ENCODE measurements at places on chromosomes 4 and X. TPM values are rescaled to one million over a fixed set of nuclear protein-coding genes. Genes with fewer than 3 reads are reported as not detected.

- no peak overlapping the region for H3K4me3 ChIP-seq
- H3K4me1 ChIP-seq, result no peaks in the 10 kb centered on the region
- no peaks in the 10 kb centered on the region for H3K27me3 ChIP-seq
- H3K36me3 ChIP-seq, result no peaks in the 10 kb centered on the region
These were observed 15.2 kb upstream of the CLOCK start for GRCh38 chr4:55561889-55562288.

MAGEA4 gene
- total RNA-seq, result not detected

DNA sequence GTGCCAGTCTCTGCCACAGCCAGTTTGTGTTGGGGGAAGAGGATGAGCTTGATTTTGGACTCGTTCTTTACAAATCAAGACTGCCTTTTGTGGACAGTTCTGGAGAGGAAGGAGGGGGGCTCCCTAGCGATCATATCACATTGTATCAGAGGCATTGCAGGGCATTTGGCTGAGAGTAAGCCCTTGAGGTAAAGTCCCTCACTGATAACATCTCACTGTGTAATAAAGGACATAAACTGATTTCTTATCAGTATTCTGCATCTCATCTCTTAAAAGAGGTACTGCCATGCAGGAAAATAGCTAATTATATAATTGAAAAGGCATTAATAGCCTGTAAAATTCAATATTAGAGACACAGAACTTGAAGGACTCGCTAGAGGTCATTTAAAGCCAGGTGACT, 6.1 kb upstream of the IGFBP7 start:
- no peak overlapping the region for H3K4me3 ChIP-seq
- no peaks in the 10 kb centered on the region for H3K36me3 ChIP-seq
- H3K27me3 ChIP-seq, result no peaks in the 10 kb centered on the region
- no peak overlapping the region for H3K27ac ChIP-seq

TMEM156 gene
- total RNA-seq, result 3.5 TPM

DNA sequence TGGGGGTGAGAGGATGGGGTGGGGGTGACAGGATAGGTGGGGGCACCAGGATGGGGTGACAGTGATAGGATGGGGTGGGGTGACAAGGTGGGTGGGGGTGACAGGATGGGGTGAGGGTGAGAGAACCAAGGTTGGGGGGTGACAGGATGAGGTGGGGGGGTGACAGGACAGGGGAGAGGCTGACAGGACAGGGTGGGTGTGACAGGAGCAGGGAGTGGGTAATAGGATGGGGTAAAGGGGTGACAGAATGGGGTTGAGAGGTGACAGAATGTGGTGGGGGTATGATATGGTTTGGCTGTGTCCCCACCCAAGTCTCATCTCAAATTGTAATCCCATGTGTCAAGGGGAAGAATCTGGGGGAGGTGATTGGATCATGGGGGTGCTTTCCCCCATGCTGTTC, 26.0 kb downstream of the RNF212 start:
- DNase-seq, result no peak
- H3K4me3 ChIP-seq, result no peak overlapping the region
- H3K4me1 ChIP-seq, result peaks cover 6% of the 10 kb centered on the region
- H3K36me3 ChIP-seq, result no peaks in the 10 kb centered on the region

CXorf65 gene
- total RNA-seq, result 3.0 TPM

DNA sequence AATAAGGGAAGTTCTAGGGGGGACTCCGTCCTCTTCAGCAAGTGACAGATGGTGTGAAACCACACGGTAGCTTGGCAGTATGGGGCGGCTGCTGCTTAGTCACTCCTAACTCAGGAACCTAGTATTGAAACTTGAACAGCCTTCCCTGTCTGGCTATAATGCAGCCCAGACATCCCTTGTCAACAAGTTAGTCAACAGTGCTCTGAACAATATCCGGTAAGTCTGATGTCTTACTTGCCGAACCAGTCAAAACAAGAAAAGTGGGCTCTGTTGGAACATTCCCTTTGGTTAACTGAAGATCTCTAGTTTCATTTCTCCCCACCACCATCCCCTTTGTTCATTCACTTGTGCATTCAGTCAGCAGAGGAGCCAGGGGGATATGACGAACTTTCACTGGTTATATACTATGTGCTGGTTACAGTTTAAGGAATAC, 18.7 kb upstream of the CXCL13 start:
- no peaks in the 10 kb centered on the region for H3K27me3 ChIP-seq
- H3K4me3 ChIP-seq, result no peak overlapping the region
- H3K36me3 ChIP-seq, result no peaks in the 10 kb centered on the region
- DNase-seq, result no peak

DNA sequence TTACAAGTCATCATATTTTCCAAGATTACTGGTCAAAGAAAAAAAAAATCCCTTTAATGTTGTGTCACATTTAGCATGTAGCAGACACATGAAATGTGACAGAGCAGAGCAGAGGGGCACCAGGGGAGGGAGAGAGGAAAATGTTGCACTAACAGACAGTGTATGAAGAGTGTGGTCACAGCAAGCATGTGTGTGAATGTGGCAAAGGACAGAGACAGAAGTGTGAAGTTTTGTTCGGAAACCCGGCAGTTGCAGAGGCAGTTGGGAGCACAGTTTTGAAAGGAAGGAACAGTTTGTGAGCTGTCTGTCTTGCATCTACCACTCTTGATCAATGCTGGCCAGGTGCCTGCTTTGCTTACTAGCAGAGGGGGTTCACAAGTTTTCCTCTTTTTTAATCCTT, 83.9 kb upstream of the MAP3K15 start:
- H3K36me3 ChIP-seq, result no peaks in the 10 kb centered on the region
- no peaks in the 10 kb centered on the region for H3K4me1 ChIP-seq
- no peak for DNase-seq
- H3K27me3 ChIP-seq, result no peaks in the 10 kb centered on the region
- no peak overlapping the region for H3K27ac ChIP-seq
- H3K4me3 ChIP-seq, result no peak overlapping the region

DNA sequence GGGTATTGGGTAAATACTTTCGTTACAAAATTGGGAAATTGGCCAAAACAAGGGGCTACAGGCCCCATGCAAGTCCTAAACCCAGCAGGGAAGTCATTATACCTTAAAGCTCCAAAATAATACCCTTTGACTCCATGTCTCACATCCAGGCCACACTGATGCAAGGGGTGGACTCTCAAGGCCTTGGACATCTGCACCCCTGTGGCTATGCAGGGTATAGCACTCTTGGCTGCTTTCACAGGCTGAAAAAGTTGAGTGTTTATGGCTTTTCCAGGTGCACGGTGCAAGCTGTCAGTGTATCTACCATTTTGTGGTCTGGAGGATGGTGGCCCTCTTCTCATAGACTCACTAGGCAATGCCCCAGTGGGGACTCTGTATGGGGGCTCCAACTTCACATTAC, 326.5 kb downstream of the TEX13C start:
- no peak for DNase-seq
- no peaks in the 10 kb centered on the region for H3K27me3 ChIP-seq
- H3K36me3 ChIP-seq, result no peaks in the 10 kb centered on the region

GRCh38 chr4:169307576-169307975, 36.8 kb upstream of the SH3RF1 start:
- no peak overlapping the region for H3K27ac ChIP-seq
- H3K27me3 ChIP-seq, result no peaks in the 10 kb centered on the region
- no peaks in the 10 kb centered on the region for H3K4me1 ChIP-seq
- DNase-seq, result no peak

- peak overlapping the region; percentile 54 for H3K4me3 ChIP-seq
- no peaks in the 10 kb centered on the region for H3K4me1 ChIP-seq
- H3K36me3 ChIP-seq, result no peaks in the 10 kb centered on the region
- DNase-seq, result peak; percentile 11
- no peak overlapping the region for H3K27ac ChIP-seq
These were observed 426 bp downstream of the PORCN start for GRCh38 chrX:48509245-48509590.

- no peaks in the 10 kb centered on the region for H3K4me1 ChIP-seq
- no peak for DNase-seq
- no peak overlapping the region for H3K4me3 ChIP-seq
- H3K27ac ChIP-seq, result no peak overlapping the region
- H3K36me3 ChIP-seq, result no peaks in the 10 kb centered on the region
These were observed 291.3 kb upstream of the TRAM1L1 start for GRCh38 chr4:117376692-117377091.

- H3K27me3 ChIP-seq, result no peaks in the 10 kb centered on the region
- H3K4me1 ChIP-seq, result no peaks in the 10 kb centered on the region
- peak; percentile 29 for DNase-seq
- H3K4me3 ChIP-seq, result no peak overlapping the region
These were observed 94.8 kb downstream of the GPRIN3 start for GRCh38 chr4:89212666-89213381.

TLR10 gene
- total RNA-seq, result 2.0 TPM

SLC6A8 gene
- 110 TPM for total RNA-seq

DNA sequence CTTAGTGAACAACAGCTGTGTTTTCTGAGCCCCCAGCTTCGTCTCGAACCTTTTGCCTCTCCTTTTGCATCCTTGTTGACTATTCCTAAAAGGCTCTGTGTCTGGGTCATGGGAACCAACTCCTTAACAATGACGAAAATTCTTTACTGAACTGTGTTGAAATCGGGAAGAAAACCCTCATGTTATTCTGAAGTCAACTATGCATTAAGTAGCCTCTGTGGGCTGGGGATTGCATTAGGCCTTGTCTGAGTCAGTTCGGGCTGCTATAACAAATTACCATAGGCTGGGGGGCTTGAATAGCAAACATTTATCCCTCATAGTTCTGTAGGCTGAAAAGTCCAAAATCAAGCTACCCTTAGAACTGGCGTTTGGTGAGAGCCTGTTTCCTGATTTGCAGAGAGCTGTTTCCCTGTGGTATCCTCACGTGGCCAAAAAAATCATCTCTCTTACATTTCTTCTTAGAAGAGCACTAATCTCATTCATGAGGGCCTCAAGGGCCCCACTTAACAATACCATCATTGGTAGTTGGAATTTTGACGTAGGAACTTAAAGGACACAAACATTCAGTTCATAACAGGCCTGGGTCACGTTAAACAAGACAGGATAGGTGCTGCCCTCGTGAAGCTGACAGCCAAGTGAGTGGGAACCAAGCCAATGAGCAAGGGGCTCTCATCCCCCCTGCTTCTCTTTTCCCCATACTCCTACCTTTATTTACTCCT, 75.9 kb downstream of the CLNK start:
- H3K27ac ChIP-seq, result no peak overlapping the region
- H3K4me1 ChIP-seq, result no peaks in the 10 kb centered on the region
- no peaks in the 10 kb centered on the region for H3K36me3 ChIP-seq
- no peaks in the 10 kb centered on the region for H3K27me3 ChIP-seq
- H3K4me3 ChIP-seq, result no peak overlapping the region

DNA sequence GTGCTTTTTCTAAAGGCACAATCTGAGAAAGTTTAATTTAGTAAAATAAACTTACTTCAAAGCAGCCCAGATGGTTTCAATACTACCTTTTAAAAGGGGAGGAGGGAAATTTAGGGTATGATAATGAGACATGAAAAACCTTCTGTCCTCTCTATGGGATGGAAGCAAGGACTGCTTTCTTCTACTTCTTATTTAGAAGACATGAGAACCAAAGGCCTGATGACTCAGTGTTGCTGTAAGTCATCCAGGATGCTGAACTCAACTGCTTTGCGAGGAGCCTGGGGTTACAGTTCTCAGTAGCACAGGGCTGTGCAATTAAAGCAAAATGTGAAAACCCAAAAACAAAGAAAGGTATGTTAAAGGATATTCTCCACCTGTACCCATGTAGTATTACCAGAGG, 140.8 kb upstream of the EDNRA start:
- H3K27ac ChIP-seq, result no peak overlapping the region
- H3K4me1 ChIP-seq, result no peaks in the 10 kb centered on the region
- no peak overlapping the region for H3K4me3 ChIP-seq
- no peaks in the 10 kb centered on the region for H3K27me3 ChIP-seq
- H3K36me3 ChIP-seq, result no peaks in the 10 kb centered on the region

Measured in kidney (tissue), 22 donors.